ENCODE measurements at places on chromosomes 13 and 19.

DNA sequence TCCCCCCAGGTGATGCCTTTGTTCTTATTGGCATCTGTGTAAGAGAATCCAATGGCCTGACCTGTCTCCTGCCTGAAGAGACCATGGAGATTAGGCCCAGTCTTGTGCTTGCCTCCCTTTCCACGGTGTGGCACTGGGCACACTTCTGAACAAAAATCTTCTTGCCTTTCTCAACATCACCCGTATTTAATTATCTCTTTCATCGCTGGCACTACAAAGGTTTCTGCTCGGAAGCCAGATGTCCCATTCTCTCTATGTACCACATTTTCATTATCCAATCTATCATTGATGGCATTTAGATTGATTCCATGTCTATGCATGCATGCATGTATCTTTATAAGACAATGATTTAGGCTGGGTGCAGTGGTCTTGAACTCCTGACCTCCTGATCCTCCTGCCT lies 74.3 kb downstream of the SLC25A15 start:
- DNase-seq: no peak

GRCh38 chr13:60075850-60076249 lies 87.9 kb downstream of the DIAPH3 start:
- DNase-seq: no peak

GRCh38 chr19:54160854-54161253 lies 1.3 kb upstream of the LENG1 start:
- no peak for DNase-seq

DNA sequence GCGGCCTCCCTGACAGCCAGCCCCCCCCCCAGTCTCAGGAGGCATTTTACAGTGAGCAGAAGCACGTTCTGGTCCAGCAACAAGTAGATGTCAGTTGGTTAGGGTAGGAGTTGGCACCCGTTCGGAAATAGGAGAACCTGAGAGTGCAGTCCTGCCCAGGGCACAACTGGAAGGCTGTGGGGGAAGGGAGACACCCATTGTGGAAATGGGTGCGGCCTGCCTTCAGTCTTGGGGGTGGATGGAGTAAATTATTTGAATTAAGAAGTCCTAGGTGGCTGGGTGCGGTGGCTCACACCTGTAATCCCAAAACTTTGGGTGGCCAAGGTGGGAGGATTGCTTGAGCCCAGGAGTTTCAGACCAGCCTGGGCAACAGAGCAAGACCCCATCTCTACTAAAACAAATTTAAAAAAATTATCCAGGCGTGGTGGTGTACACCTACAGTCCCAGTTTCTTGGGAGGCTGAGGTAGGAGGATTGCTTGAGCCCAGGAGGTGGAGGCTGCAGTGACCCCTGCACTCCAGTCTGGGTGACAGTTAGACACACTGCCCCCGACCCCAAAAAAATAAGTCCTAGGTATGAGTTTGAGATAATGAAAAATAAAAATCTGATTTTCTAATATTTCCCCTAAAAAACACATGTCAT lies 1.2 kb downstream of the CIRBP start:
- DNase-seq: no peak

DNA sequence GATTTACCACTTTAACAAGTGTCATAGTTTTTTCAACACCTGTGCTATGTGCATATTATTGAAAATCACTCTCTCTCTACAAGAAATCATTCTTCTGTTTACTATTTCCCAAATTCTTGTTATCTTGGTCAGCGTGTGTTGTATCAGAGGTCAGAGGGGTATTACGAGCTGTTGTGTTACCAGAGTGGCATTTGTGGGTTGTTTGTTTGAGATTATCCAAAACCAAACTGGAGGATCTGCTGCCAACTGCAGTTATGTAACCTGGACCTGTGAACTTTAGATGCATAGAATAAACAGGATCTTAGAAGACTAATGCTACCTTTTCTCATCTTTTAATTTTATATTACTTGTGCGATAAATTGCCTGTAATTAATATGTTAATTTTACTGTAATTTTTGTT lies 1751.4 kb upstream of the SPRY2 start:
- DNase-seq: no peak

DNA sequence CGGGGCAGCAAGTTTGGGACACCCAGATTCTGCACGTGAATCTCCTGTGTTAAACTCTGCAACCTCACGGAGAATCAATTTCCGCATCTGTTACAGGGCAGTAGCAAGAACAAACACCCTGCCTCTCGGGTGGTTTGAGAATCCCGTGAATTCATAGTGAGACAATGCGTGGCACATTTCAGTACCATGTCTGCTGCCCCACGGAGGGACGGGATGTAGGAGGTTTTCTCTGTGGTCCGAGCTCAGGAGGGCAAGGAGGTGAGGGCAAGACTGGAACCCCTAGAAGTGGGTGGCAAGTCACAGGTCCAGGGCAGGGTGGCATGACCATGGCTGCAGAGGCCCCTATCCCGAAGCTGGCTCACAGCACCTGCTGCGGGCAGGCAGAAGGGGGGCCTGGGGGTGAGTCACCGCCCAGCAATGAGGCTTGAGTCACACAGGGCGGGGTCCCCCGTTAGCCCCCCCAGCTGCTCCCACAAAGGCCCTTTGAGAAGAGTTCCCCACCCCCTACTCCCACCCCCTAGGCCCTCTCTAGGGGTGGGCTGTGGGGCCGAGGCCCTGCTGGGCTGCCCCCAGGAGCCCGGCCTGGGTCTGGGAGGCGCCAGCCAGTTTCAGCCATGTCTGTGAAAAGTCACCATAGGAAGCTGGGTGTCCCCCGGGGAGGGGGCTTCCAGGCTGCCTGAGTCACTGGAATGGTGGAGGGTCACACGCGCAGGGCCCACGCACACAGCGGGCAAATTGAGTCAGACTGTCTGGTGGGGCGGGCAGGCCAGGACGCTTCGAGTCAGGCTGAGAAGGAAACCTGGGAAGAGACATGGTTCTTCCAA lies 25.8 kb upstream of the NANOS3 start:
- no peak for DNase-seq

- DNase-seq: no peak
Observed at GRCh38 chr19:46551164-46551563, 50.0 kb upstream of the CALM3 start.

- no peak for DNase-seq
Observed at GRCh38 chr19:12782174-12782423, 6.7 kb upstream of the HOOK2 start.

- no peak for DNase-seq
Observed at GRCh38 chr13:35470671-35471661, 5.5 kb downstream of the MAB21L1 start.

DNA sequence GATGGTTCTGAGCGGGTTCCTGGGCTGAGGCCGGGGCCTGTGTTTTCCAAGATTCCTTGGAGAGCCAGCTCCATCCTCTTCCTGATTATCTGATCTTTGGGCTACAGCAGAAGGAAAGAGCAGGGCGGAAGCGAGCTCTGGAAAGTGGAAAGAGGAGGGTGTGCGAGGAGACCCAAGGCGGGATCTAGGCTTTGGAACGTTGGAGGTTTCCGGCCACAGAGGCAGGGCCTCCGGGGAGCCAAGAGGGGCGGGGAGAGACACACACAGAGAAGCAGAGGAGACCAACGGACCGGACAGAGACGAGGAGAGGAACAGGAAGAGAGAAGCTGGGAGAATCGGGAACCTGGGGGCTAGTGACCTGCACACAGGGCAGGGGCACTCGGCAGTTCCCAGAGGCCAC lies at the start of gene CLEC11A:
Gene CLEC11A (plus strand): TSS at position 296 of the 400 bp plus-strand sequence. CDS start 162 bp downstream, outside the sequence.
- no peak for DNase-seq

- DNase-seq: no peak
Observed at GRCh38 chr19:48859711-48860572, 8.5 kb downstream of the PLEKHA4 start.

- no peak for DNase-seq
Observed at GRCh38 chr13:56515441-56515840, 625.3 kb upstream of the PRR20A start.

DNA sequence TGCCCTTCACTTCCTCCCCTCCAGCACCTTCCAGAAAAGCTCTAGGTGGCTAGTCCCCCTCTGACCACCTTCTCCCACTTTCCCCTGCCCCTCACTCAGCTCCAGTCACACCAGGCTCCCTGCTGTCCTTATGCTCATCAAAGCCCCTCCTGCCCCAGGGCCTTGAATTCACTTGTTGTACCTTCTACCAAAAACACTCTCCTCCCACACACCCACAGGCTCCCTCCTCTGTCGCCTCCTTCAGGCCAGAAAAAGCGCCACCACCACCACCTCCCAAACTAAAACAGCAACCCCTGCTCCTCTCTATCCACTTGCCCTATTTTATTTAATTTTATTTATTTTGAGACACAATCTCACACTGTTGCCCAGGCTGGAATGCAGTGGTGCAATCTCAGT lies 4.8 kb upstream of the CEACAM16 start:
- peak; percentile 35 for DNase-seq

GRCh38 chr19:18191640-18192062 lies 1.4 kb upstream of the MPV17L2 start:
- DNase-seq: no peak

DNA sequence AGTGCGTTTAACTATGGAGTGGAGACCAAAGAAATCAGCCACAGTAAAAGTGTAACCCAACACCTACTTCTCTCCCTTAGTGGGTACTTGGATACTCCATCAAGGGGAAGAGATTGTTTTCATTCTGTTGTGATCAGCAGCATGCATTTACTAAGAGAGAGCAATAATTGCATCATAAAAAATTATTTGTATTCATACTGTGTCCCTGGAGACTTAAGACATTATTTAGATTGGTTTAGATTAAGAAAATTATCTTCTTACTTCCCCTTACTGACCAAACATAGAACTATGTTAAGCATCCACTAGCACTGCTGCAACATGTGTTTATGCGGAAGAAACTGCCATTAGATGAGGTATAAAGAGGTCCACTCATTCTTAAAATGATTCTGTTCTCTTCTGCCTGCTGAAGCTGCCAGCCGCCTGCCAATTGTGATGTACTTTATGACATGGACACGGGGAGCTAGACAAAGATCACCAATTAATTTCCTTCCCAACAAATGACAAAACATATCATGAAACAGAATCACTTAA lies 738.5 kb downstream of the DIAPH3 start:
- no peak for DNase-seq

DNA sequence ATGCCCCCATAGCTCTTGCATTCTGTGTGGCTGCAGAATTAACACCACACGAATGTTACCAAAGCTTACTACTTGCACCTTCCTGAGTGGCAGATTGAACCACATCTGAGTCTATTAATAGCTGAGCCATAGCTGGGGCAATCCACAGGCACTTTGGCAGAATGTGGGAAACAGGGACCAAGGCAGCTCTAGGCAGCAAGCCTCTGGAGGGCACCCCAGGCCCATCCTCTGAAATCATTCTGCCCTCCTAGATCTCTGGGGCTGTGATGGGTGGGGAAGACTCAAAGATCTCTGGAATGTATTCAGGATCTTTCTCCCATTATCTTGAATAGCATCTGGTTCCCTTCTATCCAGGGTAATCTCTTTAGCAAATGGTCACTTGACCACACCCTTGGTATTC lies 139.3 kb downstream of the TNFRSF19 start:
- DNase-seq: no peak

GRCh38 chr19:53659292-53659691 lies 27.5 kb downstream of the DPRX start:
- DNase-seq: no peak

- no peak for DNase-seq
Observed at GRCh38 chr13:38202740-38203139, 146.9 kb upstream of the UFM1 start.

DNA sequence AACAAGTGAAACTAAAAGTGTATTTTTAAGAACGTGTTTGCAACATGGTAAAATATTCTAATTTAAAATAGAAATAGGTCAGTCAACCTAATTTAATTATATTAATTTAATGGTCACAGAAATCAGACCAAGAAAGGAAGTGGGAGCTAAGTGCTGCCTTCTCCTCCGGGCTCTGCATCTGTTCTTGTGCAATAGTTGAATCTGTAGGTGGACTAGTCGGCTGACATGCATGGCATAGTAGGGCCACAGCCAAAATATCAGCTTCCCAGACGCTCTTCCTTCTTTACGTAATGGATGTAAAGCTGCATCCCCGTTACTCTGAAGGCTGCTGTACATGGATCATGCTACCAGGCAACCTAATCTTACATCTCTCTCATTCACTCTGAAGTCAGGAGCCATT lies 47.3 kb downstream of the COL4A1 start:
- DNase-seq: no peak

DNA sequence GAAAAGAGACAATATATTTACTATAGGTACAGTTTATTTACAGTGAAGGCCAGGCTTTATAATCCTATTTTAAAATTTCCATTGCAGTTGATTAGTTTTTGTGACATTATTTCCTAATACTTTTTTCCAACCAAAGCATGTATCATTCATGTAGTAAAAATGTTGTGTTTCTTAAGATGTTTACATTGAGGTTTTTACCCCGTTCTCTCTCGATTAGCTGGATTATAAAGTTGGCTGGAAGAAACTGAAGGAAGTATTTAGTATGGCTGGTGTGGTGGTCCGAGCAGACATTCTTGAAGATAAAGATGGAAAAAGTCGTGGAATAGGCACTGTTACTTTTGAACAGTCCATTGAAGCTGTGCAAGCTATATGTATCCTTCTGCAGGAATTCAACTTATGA lies 21.2 kb downstream of the HNRNPM start:
- DNase-seq: no peak

- no peak for DNase-seq
Observed at GRCh38 chr19:52101866-52102562, 6.4 kb upstream of the ZNF841 start.

DNA sequence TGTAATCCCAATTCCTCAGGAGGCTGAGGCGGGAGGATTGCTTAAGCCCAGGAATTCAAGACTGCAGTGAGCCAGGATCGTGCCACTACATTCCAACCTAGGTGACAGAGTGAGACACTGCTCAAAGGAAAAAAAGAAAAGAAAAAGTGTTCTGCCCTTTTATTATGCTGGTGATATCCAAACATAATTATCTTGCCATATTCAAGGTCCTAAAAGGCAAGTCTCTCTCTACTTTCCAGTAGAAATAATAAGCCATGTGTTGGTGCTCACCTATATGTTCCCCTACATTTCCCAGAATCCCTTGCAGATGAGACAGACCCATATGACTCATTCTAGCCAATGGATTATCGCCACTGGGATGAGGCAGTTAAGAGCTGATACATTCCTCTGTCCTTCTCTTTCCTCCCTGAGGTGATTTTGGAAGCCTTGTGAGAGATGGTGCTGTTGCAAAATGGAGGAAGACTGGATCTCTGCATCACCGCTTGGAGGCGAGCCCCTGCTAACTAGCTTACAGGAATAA lies 58.3 kb upstream of the MRI1 start:
- DNase-seq: no peak

GRCh38 chr19:55300886-55301458 lies 17.2 kb downstream of the BRSK1 start:
- DNase-seq: no peak
